ENCODE measurements at places on chromosomes 3 and 15. TPM values are rescaled to one million over a fixed set of nuclear protein-coding genes. Genes with fewer than 3 reads are reported as not detected.

- DNase-seq: no peak
Measured at GRCh38 chr3:42505128-42505848, 2.8 kb downstream of the VIPR1 start.

GRCh38 chr15:84624359-84624758 lies 23.6 kb downstream of the ZSCAN2 start:
- no peak for DNase-seq

DNA sequence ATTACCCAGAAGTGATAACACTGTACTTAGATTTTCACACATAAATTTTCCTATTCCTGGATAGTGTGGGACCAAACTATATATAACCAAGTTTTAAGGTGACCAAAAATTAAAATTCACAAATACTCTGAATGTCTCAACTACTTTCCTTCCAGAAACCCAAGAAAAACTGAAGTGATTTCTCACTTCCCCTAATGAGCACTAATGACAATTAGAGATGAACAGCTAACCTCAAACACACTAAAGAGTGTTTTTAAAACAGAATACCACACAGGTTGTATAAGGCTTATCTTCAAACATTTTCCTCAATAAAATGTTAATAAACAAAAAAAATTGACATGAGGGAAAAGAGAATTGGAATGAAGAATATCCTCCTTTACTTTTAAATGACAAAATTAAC lies 188.2 kb downstream of the ZBTB20 start:
- DNase-seq: no peak

GRCh38 chr3:8556473-8556869 lies 54.8 kb downstream of the LMCD1 start:
- no peak for DNase-seq

DNA sequence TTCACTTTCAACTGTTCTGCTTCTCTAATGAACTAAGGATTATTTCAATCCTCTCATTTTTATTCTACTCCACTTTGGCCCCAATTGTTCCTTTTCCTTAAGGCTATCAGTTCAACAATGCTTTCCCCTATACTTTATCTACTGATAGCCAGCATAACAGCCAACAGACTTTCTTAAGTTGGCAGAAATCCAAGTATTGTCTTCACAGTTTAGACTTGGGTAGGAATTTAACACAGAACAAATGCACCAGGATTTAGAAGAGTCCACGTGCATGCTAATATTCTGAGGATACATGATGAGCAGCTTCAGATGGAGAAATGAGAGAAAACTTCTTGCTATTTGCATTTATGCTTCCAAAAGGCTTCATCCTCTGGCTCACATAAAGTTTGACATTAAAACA lies 54.8 kb downstream of the FBN1 start:
- DNase-seq: no peak

DNA sequence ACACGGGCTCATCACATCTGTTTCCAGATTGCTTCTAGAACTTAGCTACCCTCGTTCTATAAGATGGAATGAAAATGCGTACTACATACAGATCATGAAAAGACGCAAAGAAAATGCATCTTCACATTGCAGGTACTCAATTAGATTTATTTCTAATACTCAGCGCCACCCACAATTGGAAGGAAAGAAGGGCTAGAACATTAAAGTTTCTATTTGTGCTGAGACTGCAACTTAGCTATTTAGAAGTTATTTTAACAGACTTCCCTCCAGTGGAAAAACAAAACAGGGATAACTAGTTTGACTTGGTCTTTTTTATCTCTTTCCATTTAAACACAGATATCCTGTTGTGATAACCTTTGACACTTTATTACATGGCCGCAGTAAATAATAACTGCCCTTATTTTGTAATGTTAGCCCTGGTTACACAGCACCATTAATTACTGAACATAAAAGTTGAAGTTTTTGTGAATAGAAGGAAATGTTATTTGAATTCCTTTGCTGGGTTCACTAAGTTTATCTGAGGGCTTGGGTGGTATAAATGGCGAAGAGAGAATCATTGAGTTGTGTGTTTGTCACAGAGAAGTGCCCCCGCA lies 86.9 kb upstream of the SLC25A26 start:
- no peak for DNase-seq

DNA sequence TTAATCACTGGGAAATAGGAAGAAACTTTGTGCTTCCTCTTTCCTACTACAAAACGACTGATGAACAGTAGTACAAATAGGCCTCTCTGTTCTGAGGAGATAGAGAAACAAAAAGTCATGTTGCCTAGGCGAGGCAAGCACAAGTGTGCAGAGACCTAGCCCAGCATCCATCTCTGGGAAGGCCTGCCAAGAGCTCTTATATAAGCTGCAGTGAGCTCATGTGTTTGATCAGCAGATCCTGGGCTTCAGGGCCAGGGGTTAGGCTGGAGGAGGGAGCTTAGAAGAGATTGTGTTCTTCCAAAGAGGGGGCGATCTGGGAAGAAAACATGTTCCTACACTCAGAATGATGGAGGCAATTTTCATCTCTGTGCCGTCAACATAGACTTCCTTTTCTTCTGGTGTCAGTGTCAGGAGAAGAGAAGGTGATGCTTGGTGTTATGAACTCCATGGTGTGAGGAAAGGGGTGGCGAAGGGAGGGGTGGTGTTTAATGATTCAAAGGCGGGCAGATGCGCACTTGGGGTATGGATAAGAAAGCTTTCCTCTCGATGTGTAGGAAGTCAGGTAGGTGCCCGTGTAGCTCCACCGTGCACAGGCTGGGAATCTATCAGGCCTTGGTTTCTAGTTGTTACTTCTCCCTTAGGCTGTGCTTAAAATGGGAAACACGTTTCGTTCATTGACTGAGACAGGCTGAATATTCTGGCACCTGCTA lies 29.5 kb upstream of the ETV5 start:
- peak; percentile 57 for DNase-seq

The SMCO1 gene
- total RNA-seq: not detected

The MAPK6 gene
- total RNA-seq: 62.7 TPM
